ENCODE measurements at places on chromosomes 13 and 19. TPM values are rescaled to one million over a fixed set of nuclear protein-coding genes. Genes with fewer than 3 reads are reported as not detected.

Gene MIA
- total RNA-seq = not detected

Gene KLK5
- total RNA-seq = not detected

Gene C1QTNF9B
- not detected for total RNA-seq

Gene MEIOSIN
- total RNA-seq = not detected

Gene ZNF560
- 0.20 TPM for total RNA-seq
